ENCODE measurements at places on chromosomes 13 and 19.

GRCh38 chr13:32045982-32046785 is 14.6 kb downstream of the FRY start:
- peak; percentile 85 for DNase-seq

- DNase-seq = no peak
These were observed 36.2 kb downstream of the TRPC4 start for GRCh38 chr13:37833411-37833810.

DNA sequence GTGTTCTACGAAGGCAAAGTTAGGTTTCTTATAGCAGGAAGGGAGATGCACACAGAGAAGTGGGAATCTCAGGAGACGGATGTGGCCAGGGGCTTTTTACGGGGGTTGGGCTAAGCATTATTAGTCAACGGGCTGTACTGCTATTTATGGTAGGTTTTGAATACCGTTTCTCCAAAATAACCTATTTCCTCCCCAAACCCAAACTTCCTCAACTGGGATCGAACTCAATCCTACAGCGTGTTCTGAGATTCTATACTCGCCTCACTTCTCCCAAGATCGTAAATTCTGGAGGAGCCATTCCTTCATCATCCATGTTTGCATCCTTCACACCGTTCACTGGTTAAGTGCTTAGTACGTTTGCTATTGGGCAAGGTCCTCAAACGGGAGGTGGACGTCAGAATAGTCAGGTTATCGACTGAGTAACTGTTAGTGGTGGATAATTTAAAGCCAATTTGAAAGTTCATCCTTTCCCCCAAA is 1.2 kb upstream of the TRIM13 start:
- DNase-seq = no peak

GRCh38 chr13:97124915-97125809 is 97.0 kb upstream of the MBNL2 start:
- DNase-seq = peak; percentile 92

DNA sequence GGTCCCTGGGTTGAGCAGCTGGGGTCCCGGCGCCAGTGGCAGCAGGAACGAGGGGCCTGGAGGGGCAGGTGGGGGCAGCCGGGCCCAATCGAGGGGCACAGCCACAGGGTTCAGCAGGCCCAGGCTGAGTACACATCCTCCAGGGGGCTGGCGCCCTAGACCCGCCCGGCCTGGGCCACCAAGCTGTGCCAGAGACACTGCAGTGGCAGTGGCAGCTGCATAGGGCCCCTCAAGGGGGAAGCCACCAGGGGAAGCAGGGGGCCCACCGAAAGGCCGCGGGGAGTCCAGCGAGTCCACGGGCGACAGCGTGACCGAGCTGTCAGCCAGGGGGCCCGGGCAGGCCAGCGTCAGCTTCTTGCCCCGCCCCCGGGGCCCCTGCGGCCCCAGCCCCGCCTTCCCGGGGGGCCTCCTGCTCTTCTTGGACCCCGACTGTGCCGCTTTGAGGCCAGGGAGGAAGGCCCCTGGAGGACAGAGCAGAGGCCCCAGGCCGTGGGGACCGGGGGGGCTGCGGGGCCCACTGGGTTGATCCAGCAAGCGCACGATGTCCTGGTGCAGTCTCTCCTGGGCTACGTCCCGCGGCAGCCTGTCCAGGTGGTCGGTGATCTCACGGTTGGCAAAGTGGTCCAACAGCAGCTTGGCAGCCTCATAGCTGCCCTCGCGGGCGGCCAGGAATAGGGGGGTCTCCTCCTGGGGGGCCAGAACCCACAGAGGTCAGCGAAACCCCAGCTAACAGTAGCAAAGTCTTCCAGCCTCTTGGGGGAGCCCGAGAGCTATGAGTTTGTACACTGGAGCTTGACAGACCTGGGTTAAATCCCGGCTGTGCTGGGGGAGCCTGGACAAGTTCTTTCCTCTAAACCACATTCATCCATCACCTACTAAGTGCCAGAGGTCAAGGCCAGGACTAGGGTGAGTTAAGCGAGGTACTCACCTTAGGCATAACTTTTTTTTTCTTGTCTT is 39.5 kb downstream of the NOTCH3 start:
- DNase-seq = peak; percentile 10

- DNase-seq = no peak
These were observed 527.1 kb downstream of the FGF9 start for GRCh38 chr13:22198001-22198400.

DNA sequence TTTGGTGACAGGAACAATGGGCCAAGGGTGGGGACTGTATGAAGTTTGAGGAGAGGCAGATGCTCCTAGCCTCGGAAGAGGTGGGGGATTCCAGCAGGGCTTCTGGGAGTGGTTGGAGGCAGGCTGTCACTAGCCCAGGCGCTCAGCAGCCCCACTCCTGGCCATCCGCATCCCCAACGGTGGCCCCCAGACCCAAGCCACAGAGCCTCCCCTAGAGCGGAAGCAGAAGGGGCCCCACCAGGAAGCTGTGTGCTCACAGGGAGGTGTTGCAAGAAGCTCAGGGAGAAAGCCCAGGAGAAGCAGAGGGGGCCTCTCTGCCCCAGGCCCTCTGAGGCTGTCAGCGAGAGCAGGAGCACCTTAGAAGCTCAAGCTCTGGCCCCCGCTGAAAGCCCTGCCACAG is 8.3 kb downstream of the PRAM1 start:
- no peak for DNase-seq

GRCh38 chr13:59743195-59743594 is 420.5 kb downstream of the DIAPH3 start:
- no peak for DNase-seq

DNA sequence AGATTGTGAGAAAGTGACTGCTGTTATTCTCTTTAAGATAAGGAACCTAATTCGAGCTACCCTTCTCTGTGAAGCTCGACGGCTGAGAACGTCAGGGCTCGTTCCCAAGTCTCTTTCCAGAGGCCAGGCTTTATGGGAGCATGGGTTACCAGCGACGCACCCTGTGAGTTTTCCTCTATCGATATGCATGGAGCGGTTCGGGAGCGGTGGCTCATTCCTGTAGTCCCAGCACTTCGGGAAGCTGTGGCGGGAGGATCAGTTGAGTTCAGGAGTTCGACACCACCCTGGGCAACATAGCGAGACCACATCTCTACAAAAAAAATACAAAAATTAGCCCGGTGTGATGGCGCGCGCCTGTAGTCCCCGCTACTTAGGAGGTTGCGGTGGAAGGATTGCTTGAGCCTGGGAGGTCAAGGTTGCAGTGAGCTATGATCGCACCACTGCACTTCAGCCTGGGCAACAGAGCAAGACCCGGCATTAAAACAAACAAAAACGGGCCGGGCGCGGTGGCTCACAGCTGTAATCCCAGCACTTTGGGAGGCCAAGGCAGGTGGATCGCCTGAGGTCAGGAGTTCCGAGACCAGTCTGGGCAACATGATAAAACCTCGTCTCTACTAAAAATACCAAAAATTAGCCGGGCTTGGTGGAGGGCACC is 681 bp upstream of the ZNF606 start:
- DNase-seq = no peak

DNA sequence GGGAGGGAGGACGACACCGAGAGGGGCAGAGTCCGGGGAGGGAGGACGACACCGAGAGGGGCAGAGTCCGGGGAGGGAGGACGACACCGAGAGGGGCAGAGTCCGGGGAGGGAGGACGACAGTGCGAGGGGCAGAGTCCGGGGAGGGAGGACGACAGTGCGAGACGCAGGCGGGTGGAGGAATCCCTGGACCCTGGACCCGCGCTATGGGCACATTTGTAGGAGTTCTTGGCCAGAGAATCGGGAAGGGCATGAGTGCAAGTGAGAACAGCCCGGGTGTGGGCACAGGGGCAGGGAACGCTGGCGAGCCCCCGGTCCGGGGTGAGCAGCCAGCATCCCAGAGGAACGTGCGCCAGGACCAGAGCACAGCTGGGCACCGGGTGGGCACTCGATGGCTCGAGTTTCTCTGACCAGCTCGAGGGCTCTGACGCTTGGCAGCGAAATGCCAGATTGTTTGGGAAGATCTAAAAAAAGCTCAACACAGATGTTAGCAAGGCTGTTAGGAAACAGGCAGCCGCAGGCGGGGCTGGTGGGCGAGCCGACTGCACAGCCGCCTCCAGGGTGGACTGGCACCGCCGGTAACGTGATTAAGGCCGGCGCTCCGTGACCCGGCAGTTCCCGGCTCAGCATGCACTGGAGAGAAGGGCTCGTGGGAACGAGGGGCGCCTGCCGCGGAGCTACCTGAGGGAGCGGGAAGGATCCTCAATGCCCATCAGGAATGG is 17.9 kb upstream of the C2CD4C start:
- DNase-seq = no peak

- DNase-seq = no peak
These were observed 130.2 kb downstream of the MIPEP start for GRCh38 chr13:23758798-23759527.

GRCh38 chr13:111971891-111972780 is 94.8 kb upstream of the SOX1 start:
- peak; percentile 62 for DNase-seq

DNA sequence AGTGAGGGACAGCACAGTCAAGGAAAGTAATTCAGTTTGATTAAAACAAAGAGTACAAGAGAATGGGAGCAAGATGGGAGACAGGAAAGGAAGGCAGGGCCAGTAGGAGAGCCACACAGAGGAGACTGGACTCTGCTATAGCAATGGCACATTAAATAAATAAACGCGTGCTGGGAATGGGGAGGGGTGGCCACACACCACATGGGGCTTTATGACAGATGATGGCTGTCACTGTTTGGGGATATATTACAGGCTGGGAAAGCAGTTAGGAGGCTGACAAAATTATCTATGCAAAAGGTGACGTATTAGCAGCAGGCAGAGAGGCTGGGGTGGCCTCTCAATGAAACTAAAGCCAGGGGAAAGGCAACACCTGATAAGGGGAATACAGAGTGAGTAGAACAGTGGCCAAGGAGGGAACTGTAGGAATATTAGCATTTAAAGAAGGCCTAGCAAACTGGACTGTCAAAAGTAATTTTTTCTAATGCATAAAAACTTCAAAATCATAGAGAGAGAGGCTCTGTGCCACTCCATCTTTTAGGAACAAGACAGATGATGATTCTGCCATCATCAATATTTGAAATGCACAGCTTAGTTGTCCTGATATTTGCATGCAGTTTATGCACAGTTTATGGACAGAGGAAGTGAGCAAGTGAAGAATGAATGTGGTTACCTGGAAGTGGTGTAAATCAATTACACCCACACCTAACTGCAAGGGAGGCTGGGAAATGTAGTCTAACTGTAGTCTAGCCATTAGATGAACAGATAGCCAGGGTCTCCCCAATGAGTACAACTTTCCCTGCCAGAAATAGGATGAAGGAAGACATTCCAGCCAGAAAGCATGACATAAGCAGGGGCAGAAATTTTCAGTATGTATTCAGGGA is 346.5 kb downstream of the FOXO1 start:
- DNase-seq = no peak

DNA sequence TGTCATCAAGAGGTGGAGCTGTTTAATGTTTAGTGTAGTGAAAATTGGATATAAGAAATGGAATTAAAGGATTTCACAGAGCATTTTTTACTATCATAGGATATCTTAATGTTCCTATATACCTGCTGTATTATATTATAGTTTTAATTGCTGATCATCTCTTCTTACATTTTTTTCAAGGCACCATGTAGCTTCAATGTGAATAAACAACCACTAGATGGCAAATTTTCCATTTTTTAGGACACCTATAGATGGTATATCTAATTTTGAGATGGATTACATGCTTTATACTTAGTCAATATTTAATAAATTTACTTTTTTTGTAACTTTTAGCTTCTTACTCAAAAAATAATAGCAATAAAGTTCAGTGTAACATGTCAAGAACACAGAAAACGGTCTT is 9.0 kb upstream of the ATXN8OS start:
- peak; percentile 68 for DNase-seq

GRCh38 chr13:43086181-43086580 is 62.8 kb downstream of the DNAJC15 start:
- DNase-seq = no peak

DNA sequence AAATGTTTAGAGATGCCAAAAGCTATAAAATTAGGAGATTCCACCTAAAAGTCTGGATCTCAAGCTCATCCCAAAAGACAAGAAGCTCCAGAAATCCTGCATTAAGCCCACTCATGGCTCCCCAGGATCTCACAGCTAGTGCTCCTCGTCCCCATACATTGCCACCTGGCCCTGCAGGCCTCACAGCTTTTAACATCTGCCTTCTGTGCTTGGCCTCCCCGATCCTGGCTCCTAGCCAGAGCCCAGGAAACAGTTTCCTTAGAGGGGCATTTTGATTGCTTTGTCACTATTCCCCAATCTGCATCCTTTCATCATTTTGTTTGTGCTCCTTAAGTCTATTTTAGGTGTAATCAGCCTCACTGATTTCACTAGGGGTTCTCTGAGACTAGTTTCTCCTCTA is 14.5 kb upstream of the DCT start:
- peak; percentile 27 for DNase-seq

- no peak for DNase-seq
These were observed 18.3 kb downstream of the TGFB1 start for GRCh38 chr19:41335467-41335866.

DNA sequence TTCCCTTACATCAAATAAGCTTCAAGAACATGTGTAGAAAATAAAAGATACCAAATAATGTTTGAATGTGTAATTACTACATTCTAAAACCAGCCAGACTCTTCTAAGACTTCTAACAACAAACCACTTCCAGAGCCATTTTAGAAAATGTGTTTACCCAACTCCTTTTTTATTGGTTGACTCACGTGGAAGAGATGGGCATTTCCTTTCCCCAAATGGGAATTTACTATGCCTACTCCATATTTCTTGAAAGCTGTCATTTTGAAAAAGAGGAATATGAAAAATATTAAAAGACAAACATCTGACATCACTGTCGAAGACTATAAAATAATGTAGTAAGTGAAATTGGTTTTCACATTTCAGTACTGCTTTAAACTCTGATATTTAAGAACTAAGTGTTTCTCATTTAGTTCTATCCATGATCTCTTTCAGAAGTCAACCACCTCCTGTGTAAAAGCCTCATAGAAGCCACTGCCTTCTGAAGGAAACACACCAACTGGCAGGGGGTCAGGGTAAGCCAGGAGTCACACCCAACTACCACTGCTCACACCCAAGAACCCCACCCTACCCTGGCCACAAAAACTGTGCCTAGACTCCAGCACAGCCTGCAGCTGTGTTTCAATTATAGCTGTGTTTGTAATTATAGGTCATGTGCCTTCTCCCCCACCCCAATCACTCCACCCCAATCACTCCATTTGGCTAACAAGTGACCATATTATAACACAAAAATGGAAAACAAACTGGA is 86.8 kb downstream of the UBL3 start:
- DNase-seq = no peak

GRCh38 chr19:11881151-11881800 is 6.3 kb upstream of the ZNF69 start:
- peak; percentile 40 for DNase-seq

- no peak for DNase-seq
These were observed 26.9 kb downstream of the TMED1 start for GRCh38 chr19:10808937-10809649.

- peak; percentile 26 for DNase-seq
These were observed 32.0 kb upstream of the EPHX3 start for GRCh38 chr19:15264061-15264932.

GRCh38 chr13:41458187-41458760 is 924 bp downstream of the RGCC start:
- DNase-seq = peak; percentile 3

- DNase-seq = no peak
These were observed 24.2 kb downstream of the SMIM24 start for GRCh38 chr19:3455960-3456601.

GRCh38 chr19:28737021-28737895 is 475.7 kb downstream of the UQCRFS1 start:
- no peak for DNase-seq

All from NCI-H1417 (cell line).